GM13976 (cell line): ENCODE measurements at places on chromosomes 6 and 20.

DNA sequence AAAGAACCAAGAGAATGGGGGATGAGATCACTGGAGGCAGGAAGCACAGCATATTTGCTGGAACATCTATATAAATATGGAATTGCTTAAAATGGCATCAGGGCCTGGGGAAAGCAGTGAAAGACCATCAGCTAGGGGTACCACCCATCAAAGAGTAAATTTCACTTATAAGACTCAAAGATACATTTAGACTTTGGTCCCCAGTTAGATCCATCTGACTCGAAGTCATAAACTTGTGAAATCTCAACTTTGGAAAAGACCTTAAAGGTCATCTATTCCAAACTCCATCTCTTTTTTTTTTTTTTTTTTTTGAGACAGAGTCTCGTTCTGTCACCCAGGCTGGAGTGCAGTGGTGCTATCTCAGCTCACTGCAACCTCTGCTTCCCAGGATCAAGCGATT lies 109.8 kb downstream of the UNC5CL start:
- no peak for DNase-seq

DNA sequence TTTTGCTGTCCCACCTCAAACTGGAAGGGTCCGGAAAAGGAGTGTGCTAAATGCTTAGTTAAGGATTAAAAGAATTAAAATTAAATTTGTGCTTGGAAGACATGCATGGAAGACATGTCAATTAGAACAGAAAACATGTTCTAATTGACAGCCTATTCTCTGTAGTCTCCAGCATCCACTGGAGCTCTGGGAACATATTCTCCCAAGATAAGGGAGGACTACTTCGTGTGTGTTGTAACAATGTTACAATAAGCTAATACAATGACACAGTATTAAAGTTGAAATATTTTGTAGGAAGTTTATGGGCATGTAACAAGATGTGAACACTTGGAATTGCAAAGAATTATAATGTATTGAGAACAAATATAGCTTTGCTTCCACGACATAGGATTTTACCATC lies 567.4 kb upstream of the CITED2 start:
- DNase-seq = no peak

DNA sequence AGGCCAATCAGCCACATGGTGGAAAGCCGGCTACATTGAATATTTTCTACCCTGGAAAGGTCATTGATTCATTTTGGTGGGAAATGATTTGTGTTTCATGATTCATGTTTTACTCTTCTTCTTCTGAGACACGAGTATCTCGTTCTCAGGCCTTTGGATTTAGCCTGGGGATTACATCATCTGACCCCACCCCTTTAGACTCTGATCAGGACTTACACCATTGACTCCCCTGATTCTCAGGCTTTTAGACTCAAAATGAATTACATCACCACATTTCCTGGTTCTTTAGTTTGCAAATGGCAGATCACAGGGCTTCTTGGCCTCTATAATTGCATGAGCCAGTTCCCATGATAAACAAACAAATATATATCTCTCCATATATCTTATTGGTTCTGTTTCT lies 228.8 kb downstream of the ADGRG6 start:
- no peak for DNase-seq

- DNase-seq = no peak
These were observed 21.6 kb downstream of the CMTR1 start for GRCh38 chr6:37454420-37455140.

DNA sequence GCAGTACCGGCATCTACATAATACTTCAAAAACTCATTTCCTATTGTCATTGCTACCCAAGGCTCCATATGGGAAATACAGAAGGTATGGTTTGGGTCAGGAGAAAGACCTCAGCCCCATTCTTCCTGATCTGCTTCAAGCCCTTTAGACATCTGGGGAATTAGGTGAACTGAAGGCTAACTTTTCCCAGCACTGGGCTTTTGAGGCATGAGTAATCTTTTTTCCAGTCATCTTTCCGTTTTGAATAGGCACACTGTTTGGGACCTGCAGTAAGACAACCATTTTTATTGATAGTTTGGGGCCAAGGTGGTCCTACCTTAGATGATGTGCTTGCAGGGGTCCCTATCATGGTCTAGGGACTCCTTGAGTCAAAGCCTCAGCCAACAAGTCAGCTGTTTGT lies 198.4 kb downstream of the HAO1 start:
- DNase-seq = no peak

DNA sequence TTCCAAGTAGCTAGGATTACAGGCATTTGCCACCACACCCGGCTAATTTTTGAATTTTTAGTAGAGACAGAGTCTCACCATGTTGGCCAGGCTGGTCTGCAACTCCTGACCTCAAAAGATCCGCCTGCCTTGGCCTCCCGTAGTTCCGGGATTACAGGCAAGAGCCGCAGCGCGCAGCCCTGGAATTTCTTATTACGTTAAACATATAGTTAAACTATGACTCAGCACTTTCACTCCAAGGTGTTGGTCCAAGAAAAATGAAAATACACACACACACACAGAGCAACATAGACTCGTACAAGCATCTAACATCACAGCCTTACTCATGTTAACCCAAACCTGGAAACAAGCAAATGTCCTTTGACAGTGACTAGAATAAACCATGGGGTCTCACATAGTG lies 663.9 kb downstream of the PRKN start:
- DNase-seq = no peak

DNA sequence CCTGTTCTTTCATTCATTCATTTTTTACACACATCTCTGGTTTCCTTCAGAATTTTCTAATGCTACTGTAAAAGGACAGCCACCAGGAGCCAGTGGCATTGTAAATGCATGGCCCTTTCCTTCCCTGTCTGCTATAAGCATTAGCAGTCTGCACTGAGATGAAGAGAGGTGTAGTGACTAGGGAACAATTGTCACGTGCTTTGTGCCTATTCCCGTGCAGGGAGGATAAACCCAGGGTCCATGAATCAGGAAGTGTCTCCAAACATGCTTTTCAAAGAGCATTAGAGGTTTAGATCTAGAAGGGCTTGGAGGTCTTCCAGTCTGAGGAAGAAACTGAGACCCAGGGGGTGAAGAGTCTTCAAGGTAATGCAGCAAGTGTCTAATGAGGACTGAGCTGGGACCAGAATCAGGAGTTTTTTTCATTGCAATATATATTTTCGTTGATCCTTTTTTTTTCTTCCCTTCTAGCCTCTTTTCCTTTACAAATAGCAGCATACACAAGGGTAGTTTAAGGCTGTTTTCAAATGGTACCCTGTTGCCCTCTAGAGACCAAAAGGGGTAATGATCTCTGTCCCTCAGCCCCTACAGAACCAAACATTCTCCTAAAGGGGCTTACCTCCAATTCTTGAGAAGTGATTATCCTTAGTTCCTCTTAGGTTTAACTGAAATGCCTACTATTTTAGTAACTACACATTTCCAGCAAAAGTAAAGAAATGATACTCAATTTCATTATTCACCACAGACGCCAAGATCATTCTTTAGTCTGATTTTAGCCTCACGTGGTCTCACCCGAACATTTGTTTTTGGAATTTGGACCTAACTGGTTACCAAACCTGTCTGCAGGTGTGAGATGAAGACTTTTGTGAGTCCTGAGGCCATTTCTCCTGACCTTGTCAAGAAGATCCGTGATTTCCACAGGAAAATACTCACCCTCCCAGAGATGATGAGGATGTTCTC lies 6.6 kb downstream of the TRIM15 start:
- DNase-seq = peak; percentile 61

DNA sequence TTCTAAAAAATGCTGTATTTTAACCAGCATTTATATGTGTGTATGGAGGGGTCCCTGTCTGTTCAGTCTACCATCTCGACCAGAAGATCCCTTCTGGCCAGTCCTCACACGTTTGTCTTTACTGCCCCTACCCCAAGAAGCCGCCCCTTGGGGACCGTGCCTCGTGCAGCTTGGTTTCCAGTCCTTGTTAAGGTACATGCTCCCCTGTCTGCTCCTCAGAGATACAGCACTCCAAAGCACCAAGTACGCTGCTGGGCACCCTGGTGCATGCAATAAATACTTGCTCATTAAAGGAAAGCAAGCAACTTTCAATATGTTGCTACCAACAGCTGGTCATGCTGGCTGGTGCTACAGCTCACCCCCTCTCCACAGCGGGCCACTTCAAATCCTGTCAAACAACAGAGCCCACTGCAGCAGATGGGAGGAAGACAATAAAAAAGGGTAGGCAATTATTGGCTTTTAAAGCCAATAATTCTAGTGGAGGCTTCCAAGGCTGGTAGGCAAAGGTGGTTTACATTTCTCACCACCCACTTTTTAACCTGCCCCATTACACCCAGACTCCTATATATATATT lies 61.6 kb downstream of the PSMG4 start:
- DNase-seq = no peak

DNA sequence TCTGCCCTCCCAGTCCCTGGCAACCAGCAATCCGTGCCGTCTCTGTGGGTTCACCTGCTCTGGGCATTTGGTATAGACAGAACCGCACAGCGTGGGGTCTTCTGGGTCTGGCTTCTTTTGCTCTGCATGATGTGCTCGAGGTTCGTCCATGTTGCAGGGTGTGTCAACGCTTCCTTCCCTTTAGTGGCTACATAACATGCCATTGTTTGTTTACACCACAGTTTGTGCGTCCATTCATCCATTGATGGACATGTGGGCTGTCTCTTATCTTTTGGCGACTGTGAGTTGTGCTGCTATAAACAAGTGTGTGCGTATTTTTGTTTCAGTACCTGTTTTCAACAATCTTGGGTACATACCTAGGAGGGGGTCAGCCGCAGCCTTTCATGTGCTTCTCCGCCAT lies 149.5 kb upstream of the RPS6KA2 start:
- no peak for DNase-seq

GRCh38 chr20:10633718-10634117 lies 40.1 kb downstream of the JAG1 start:
- DNase-seq = no peak

DNA sequence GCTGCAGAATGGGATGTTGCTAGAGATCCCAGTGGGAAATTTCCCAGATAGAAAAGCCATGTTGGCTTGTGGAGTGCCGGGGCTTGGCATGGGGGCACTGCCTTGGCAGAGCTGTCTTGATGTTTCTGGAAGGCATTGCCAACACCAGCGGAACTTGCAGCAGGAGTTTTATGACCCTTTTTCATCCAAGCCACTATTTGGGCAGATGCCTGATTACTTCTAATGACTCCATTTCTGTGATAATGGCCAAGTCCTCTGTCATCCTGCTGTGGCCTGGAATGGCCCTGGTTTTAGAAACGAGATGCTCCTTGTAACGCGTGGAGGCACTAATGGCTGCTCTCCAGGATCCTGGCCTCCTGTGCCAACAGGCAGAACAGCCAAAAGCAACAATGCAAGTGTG lies 229.0 kb downstream of the ZNF217 start:
- DNase-seq = no peak

GRCh38 chr6:26059941-26060340 lies 27.3 kb upstream of the HFE start:
- no peak for DNase-seq

DNA sequence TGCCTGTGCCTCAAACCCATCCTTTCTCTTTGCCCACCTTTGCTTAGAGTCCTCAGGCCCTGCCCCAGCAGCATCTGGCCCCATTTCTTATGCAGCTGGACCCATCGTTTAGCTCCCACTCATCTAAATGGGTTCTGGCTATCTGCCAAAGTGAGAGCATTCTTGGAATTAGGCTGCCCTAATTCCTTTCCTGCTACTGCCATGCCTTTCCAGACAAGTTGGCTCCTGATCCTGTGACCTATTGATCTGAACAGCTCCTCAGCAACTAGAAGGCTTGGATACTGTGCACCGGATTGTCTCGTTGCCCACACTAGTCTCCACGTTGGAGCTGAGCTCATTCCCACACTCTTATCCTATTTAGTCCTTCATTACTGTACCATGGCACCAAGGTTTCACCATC lies 22.9 kb downstream of the DZANK1 start:
- DNase-seq = no peak

- DNase-seq = no peak
These were observed 24.3 kb upstream of the LRFN2 start for GRCh38 chr6:40611434-40611833.

DNA sequence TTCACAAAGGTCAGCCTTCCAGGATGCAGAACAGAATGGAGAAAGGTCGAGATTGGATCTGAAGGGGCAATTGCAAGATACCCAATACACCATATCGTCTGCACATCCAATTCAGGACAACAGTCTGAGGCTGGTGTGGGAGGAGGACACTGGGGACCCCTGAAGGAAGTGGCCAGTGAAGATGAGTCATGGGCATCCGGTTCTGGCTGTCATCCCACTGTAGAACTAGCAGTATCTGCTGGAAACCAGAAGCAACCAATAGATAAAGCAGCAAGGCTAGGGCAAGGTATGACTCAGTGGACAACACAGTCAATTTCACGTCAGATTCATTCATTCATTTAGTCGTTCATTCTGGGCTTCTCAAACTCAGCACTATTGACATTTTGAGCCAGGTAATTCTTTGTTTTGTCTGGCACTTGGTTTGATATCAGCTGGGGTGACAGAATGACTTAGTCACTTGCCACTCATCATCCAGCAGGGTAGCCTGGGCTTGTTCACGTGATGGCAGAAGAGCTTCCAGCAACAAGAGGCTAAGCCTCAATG lies 30.3 kb upstream of the SHLD1 start:
- no peak for DNase-seq

DNA sequence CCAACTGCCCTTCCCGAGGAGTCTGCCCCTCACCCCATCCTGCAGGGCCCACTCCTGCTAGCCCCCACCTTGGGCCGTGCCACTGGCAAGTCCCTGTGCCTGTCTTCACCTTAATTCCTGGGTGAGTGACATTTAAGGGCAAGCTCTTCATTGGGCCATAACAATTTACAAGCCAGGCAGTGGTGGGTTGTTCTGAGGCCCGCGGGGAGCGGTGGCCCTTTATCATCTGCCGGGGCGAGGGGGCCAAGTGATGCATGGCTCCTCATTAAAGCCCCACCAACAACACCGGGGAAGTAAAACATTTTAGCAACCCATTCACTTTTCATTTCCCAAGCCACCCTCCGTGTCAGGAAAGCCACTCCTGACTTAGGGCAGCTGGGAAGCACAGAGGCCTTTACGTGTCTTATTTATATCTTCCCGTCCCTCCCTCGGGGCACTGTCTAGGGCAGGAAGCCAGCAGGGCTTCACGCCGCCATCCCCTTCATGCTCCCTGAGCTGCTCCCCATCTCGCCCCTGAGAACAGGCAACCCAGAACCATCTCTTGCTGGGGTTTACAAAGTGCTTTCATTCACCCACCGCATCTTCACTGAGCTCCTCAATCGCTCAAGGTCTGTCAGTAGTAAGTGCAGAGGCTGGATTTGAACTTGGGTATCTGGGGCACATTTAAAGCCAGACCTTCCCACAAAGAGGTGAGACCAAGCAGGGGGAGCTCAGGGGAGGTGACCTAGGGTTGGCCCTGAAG lies 55.5 kb upstream of the CCDC167 start:
- DNase-seq = no peak

GRCh38 chr6:96657344-96657743 lies 94.4 kb downstream of the FHL5 start:
- no peak for DNase-seq

- peak; percentile 58 for DNase-seq
These were observed 51.0 kb upstream of the IL20RA start for GRCh38 chr6:137095651-137096238.

DNA sequence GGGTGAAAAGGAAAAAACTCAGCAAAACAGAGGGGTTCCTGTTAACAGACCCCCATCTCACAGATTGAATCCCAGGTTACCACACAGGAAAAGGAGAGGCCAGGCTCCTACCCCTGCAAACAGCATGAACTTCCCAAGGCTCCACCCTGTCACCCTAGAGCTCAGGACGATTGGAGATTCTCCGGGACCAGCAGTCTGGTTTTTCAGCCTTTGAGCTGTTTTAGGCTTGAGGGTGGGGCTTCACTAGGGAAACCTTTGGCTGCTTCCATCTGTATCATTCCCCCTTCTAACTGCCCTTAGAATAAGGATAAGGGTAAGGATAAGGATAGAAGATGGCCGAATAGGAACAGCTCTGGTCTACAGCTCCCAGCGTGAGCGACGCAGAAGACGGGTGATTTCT lies 16.0 kb downstream of the C6orf58 start:
- DNase-seq = no peak
